ENCODE measurements at places on chromosomes 7 and 10. TPM values are rescaled to one million over a fixed set of nuclear protein-coding genes. Genes with fewer than 3 reads are reported as not detected.

SLC13A4 gene
- 0.16 TPM for polyA plus RNA-seq

FXYD4 gene
- polyA plus RNA-seq, result 0.20 TPM

CLRN3 gene
- polyA plus RNA-seq, result 0.22 TPM

FANK1 gene
- polyA plus RNA-seq, result 0.72 TPM

ZNF853 gene
- 1.5 TPM for polyA plus RNA-seq

DNA sequence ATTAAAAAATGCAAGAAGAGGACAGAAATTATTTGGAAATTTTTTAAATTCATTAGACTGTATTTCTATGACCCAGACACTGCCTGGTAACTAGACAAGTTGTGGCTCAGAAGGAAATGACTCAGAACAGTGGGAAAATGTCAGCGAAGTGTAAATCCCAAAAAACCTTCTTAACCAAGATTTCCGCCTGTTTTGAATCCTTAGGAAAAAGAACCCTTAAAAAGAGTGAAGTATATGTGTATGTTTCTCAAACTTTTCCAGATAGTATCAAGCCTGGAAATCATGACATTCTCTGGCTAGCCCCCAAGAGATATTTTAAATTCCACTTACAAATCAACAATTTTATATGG is 42.7 kb upstream of the PLXNA4 start:
- H3K4me3 ChIP-seq, result no peak overlapping the region
- H3K36me3 ChIP-seq, result no peaks in the 10 kb centered on the region
- H3K27me3 ChIP-seq, result peaks cover 14% of the 10 kb centered on the region
- no peak for DNase-seq

DNA sequence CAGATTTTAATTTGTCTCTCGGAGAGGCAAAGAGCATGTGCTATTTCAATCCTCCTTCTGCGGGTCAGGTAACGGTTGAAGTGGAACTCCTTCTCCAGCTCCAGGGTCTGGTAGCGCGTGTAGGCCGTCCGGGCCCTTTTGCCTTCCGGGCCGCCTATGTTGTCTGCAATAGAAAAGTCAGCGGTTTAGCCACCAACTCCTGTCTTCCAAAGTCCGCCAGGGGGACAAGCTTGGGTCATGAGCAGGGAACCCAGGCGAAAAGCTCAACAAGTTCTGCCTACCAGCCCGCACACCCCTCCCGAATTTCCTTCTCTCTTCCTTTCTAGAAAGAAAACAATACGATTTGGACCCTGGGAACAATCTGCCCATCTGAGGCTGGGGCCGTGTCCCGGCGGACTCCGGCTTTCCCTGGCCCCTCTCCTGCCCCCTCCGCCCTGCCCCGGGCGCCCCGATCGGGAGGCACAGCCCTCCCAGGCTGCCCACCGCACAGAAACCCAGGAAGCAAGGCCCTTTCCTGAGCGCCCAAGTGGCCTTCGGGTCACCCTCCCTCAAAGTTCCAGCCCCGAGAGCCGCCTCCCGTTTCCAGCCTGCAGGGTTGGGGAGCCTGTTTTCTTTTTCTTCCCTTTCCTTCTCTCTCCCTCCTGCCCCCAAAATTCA is 1.4 kb downstream of the HOXA5 start:
- peak overlapping the region; percentile 77 for H3K4me3 ChIP-seq
- no peaks in the 10 kb centered on the region for H3K4me1 ChIP-seq
- peaks cover 48% of the 10 kb centered on the region for H3K27me3 ChIP-seq

DNA sequence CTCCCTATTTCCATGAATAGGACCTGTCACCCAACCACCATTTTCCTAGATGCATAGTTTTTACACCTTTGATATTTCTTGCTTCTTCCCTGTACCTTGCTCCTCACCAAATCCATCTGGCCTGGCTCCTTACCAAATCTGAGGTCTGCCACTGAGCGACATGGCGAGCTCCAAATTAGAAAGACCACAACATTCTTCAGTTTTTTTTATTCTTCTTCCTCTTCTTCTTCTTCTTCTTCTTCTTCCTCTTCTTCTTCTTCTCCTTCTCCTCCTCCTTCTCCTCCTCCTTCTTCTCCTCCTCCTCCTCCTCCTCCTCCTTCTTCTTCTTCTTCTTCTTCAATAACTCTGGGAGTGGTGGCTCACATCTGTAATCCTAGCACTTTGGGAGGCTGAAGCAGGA is 7.1 kb downstream of the CPED1 start:
- no peak overlapping the region for H3K27ac ChIP-seq
- peaks cover 4% of the 10 kb centered on the region for H3K27me3 ChIP-seq
- no peak for DNase-seq

GRCh38 chr10:86871563-86872183 is 85.7 kb downstream of the MMRN2 start:
- no peak overlapping the region for H3K4me3 ChIP-seq
- H3K27me3 ChIP-seq, result peaks cover 11% of the 10 kb centered on the region
- peaks cover 9% of the 10 kb centered on the region for H3K4me1 ChIP-seq
- no peak overlapping the region for H3K27ac ChIP-seq
- no peak for DNase-seq

DNA sequence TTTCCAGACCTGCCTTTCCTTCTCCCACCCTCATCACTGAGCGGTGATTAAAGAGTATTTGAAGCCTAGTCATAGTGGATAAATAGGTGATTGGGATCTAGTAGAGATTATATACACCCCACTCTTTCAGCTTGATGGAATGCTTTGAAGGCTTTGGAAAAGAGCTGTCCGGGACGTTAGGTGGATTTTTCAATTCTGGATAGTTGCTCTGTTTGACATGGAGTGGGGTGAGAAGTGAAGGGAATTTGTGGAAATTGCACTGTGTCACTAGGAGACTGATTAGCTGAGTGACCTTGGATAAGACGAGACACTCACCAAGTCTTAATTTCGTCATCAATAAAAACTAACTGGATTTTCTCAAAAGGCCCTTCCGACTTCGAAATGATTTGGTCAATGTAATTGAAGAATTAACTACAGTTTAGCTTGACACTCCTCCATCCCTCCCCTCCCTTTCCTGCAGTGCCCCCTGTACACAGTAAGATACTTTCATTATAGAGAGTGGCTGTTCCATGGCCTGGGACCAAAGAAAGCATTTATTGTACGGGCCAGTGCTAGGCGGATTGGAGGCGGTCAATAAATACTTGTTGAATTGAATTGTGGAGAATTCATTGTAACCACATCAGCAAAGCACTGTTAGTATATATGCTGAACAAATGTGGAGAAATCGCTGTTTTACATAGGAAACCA is 962 bp downstream of the ZKSCAN1 start:
- no peaks in the 10 kb centered on the region for H3K27me3 ChIP-seq
- peak overlapping the region; percentile 97 for H3K4me3 ChIP-seq
- peaks cover 17% of the 10 kb centered on the region for H3K36me3 ChIP-seq
- H3K4me1 ChIP-seq, result peaks cover 55% of the 10 kb centered on the region

GRCh38 chr10:88080213-88080612 is 216.8 kb downstream of the PTEN start:
- H3K4me1 ChIP-seq, result peaks cover 13% of the 10 kb centered on the region
- H3K27me3 ChIP-seq, result no peaks in the 10 kb centered on the region
- no peak overlapping the region for H3K27ac ChIP-seq
- no peaks in the 10 kb centered on the region for H3K36me3 ChIP-seq

DNA sequence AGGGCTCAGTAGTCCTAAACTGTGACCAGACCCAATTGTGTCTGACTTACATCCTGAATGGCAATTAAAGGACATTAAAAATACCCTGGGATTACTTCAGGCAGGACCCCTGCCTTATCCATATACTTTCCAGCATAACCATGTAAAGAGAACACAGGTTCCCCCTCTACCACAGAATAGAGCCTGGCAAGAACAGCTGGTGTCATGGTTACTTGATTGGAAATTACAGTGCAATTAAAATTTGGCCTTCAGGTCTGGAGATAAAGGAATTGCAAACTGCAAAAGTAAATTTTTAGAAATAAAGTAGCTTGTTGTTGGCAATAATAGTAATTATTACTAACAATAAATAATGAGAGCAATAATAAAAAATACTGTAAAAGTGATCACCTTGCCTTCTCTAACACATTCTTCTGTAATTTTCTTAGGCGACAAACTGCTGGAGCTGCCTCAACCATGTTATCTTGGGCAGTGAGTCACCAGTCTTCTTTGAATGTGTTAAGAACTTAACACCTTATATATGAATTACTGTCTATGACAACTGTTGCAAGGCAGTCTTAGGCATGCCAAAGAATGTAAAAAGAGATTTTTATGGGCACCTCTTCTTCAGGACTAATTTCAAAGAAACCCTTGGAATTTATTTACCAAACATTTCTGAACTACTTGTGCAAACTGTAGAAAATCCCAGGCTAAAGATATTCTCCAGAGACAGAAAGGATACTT is 53.7 kb downstream of the HIBADH start:
- H3K4me3 ChIP-seq, result no peak overlapping the region
- no peaks in the 10 kb centered on the region for H3K4me1 ChIP-seq

GRCh38 chr7:133114519-133114918 is 32.6 kb upstream of the CHCHD3 start:
- no peak overlapping the region for H3K27ac ChIP-seq
- H3K27me3 ChIP-seq, result no peaks in the 10 kb centered on the region
- H3K36me3 ChIP-seq, result no peaks in the 10 kb centered on the region

DNA sequence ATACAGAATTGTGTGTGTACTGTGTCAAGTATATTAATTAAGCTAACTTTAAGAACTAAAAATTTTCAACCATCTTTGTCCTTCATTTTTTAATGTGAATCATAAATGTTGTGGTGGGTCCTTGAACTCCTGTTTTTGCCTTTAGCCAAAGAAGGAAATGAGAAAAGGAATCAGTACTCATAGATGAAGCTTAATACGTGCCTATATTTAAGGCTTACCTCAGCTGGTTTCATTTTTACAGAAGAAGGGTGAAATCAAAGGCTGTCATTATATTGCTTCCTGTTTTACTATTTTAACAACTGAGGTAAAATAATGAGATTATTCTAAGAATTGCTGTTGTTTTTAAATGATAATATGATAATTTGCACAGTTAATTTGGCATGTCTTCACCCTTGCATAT is 6.3 kb upstream of the SNX13 start:
- no peaks in the 10 kb centered on the region for H3K27me3 ChIP-seq
- H3K36me3 ChIP-seq, result no peaks in the 10 kb centered on the region
- H3K4me3 ChIP-seq, result peak overlapping the region; percentile 47
- peak overlapping the region; percentile 59 for H3K27ac ChIP-seq
- DNase-seq, result no peak
- peaks cover 11% of the 10 kb centered on the region for H3K4me1 ChIP-seq

- DNase-seq, result no peak
- no peaks in the 10 kb centered on the region for H3K27me3 ChIP-seq
- H3K4me1 ChIP-seq, result peaks cover 27% of the 10 kb centered on the region
- H3K27ac ChIP-seq, result no peak overlapping the region
- no peak overlapping the region for H3K4me3 ChIP-seq
These were observed 164.9 kb upstream of the AGR3 start for GRCh38 chr7:17046666-17047065.

DNA sequence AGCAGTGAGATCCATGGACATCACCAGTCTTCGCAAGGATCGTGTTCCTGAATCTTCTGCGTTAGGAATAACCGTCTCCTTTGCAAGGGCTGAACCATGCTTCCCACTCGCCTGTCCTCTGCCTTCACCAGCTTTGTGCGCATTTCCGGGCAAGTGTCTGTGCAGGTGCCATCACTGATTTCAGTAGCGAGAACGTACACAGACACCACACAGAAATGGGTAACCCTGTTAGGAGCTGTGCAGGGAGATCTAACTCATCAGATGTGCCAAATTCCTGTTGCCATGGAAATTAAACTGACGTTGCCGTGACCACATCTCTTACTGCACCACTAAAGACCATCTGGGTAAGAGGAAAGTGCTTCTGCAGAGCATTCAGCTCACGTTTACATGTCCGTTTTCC is 146.3 kb downstream of the DIP2C start:
- no peaks in the 10 kb centered on the region for H3K36me3 ChIP-seq
- no peak overlapping the region for H3K27ac ChIP-seq
- no peaks in the 10 kb centered on the region for H3K4me1 ChIP-seq
- no peaks in the 10 kb centered on the region for H3K27me3 ChIP-seq

- H3K4me3 ChIP-seq, result no peak overlapping the region
- no peaks in the 10 kb centered on the region for H3K27me3 ChIP-seq
- H3K27ac ChIP-seq, result no peak overlapping the region
- no peaks in the 10 kb centered on the region for H3K4me1 ChIP-seq
These were observed 166.8 kb upstream of the MAGI2 start for GRCh38 chr7:79620291-79620690.

DNA sequence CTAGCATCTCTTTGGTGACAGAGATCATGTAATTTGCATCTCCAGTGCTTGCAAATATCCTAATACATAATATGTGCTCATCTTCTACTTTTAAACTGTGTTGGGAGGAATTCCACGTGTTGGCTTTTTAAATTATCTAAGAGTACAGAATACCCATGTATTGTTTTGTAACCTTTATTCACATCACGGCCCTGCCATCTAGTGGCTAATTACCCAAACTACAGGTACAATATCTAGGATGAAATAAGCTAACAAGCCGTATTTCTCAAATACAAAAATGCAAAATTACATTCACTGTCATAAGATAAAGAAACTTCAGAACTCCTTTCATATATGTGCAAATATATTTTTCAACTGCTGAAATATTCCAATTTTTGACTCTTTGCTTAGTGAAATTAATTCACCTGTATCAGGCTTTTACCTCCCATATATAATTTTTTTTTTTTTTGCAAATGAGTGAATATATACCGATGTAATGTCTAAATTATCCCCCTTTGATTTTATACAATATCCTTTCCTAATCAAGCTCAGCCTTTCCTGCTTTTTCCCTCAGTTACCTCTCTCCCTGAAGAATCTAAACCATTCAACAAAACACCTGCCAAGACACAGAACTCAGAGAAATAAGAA is 30.3 kb upstream of the LSM8 start:
- no peaks in the 10 kb centered on the region for H3K4me1 ChIP-seq
- no peak for DNase-seq
- H3K27ac ChIP-seq, result no peak overlapping the region
- H3K4me3 ChIP-seq, result no peak overlapping the region

GRCh38 chr10:74542077-74542476 is 284.3 kb upstream of the KAT6B start:
- no peak for DNase-seq
- H3K36me3 ChIP-seq, result no peaks in the 10 kb centered on the region
- no peak overlapping the region for H3K4me3 ChIP-seq
